Breast epithelium (tissue), 4 donors: ENCODE measurements at places on chromosomes 7 and 10. TPM values are rescaled to one million over a fixed set of nuclear protein-coding genes. Genes with fewer than 3 reads are reported as not detected.

The WEE2 gene
- total RNA-seq = not detected

The MACROH2A2 gene
- total RNA-seq = 4.8 TPM

The ZNF138 gene
- 31.1 TPM for total RNA-seq

The DENND10 gene
- total RNA-seq = 33.8 TPM

The CTAGE15 gene
- not detected for total RNA-seq

The HOXA9 gene
- 18.4 TPM for total RNA-seq
